Vagina (tissue), 2 donors: ENCODE measurements at places on chromosomes 1 and 21.

DNA sequence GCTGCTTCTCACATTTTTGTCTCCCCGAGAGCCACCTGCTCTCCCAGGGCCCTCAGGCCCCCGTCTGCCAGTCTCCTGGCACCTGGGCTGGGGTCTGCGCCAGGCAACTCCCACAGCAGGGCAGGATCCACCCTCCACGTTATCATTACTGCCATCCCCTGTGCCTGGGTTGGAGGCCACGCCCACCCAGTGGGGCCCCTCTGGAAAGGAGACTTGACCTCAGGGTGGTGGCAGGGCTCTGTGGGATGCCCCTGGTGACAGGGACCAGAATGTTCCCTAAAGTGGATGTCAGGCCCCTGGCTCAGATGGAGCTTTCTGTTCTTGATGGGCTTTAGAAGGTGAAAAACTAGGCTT, 66.6 kb downstream of the SKI start:
- DNase-seq: no peak

DNA sequence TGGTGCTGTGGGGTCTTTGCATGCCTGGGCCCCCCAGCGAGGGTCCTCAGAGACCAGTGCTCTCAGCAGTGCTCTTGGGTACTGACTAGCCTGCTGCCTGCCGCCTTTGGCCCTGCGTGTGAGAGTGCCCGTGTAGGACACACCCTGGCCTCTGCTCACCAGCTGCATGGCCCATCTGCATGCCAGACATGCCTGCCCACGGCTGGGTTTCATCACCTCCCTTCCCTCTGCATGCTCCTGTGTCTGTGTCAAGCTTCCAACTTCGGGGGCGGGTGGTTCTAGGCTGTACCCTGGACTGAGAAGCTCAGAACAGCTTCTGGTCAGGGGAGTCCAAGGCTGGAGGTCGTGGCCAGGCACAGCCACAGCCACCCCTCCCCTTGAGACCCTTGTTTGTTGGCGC, 56.9 kb downstream of the PTPRF start:
- no peak for DNase-seq

DNA sequence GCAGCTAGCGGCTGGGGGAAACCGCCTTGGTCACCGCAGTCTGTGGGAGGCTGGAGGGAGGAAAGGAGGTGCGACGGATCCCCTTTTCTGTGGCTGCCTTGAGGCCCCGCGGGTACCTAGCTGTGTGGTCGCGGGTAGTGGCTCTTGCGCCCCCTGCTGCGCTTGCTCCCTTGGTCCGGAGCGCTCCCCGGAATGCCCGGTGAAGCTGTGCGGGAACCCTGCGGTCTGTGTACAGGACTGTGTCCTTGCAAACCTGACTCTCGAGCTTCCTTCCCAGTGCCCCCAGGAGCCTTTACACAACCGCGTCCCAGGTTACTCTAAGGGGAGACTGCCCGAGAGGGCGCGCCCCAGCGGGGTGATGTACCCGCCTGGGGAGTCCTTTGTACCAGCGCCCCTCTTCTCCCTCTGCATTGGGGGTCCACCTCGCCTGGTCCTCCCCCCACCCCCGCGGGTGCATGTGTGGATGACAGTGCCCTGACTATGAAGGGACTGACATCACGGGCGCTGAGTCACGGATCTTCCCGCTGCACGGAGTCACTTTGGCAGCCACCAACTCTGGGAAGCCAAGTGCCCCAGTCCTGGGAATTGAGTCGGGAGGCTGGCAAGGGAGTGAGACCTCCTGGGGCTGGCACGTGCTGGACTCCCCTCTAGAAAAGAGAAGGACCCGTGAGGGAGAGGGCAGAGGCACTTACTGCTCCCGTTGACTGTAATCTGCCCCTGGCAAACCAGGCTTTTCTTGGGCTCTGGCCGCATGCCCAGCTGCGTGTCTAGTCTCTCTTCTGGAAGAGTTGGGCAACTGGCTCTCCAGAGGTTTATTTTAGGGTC, 816 bp downstream of the IL6R start:
- no peak for DNase-seq

- DNase-seq: no peak
Observed at GRCh38 chr21:33695813-33696212, 53.5 kb downstream of the ITSN1 start.

DNA sequence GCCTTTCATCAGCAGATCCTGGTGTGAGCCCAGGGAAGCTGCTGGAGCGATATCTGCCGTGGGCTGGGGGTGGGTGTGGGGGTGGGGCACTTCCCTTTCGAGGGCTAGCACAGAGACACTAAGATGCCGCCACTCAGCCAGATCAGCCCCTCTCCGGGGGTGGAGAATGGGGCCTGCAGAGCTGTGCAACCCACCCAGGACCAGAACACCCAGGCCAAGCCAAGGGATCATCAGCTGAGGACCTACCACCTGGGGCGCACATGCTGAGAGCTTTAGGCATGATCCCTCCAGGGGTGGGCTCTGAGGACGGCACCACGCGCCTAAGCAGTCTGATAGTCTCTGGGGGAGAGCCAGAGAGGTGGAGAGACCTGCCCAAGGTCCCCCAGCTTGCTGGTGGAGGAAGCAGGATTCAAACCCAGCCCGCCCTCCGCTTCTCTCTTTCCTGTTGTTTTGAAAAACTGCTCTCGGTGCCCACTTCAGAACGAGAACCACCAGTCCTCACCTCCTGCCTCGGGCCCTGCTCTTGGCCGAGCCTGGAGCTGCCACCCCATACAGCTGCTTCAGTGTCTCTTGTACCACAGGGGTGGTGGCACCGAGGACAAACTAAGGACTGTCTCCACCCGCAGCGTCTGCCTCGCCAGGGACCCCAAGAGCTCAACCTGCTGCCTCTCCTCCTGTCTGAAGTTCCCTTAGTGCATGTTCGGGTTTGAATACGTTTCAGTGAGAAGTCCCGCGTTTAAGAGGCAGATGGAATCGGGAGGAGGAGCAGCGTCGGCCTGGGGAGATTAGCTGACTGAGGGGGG, 39.7 kb upstream of the RUNX3 start:
- no peak for DNase-seq

GRCh38 chr1:206962272-206962671, 8.0 kb downstream of the FCAMR start:
- DNase-seq: no peak

DNA sequence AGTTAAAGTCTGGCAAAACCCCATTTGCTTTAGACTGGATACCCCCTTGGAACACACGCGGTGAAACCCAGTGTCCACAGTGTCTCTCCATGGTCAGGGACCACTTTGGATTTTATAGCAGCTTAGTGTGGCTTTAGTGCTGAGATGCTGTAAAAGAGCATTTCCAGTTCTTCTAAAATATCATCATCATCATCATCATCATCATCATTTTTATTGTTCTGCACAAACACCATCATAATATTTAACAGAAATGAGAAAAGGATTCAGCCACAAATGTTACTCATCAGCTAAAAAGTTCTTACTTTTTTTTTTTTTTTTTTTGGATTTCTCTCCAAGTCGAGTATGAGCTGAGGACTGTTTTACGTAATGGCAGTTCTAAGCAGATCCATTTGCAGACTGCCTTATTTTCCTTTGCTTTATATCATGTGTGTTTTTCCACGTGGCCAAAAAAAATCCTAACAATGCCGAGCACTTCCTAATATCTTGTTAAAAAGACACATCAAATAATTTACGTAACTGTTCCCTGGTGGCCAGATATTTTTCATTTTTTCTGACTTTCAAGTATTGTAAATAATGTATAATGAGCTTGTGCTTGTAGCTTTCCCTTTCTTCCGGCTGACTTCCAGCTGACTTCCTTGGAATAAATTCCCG, 62.8 kb downstream of the EVA1C start:
- no peak for DNase-seq

DNA sequence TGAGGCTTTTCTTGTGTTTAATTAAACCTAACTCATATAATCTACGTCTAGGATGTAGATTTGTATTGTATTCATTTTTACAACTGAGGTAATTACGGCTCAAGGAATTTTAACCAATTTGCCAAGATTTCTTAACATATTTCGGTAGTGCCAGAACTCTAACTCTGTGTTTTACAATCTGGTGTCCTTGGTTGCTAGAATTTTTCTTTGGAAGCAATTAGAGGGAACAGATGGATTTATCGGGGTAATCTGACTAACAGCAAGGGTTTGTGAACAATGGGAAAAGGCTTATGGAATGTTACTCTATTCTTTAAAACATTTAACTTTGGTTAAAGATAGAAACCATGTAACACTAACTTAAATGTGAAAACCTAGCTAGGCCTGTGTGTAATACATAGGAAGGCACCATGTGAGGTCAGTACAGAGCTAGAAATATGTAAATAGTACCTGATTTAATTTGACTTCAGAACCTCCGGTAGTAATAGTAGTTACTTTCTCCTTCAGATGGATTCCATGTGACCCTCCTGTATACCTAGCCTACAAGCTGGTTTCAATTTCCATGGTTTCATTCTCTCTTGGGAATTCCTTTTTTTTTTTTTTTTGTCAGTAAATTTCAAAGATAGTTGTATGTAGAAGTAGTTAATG, 1.2 kb downstream of the MTF2 start:
- no peak for DNase-seq

DNA sequence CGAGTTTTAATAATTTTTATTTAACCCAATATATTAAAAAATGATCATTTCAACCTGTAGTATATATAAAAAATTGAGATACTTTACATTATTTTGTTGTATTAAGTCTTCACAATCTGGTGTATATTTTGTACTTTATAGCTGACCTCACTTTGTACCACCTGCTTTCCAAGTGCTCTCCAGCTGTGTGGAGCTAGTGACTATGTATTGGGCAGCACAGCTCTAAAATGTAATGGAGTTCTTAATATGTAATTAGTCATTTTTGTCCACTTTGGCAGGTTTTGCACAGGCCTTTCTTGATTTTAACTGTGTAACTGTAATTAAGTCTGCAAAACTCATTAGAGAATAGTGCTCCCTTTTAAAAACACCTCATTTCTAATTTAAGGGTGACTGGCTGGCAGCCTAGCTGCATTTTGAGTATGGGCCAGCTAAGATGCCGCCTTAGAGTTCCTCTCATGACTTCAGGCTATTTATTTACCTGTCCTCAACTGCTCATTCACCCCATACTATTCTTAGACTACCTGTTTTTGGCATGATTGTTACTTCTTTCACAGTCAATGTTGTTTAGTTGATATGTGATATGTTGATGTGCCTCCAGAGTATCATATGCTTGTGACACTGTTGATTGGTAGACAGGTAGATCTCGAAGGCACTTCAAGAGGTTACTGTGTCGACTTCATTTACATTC, 43.2 kb downstream of the ZYG11B start:
- no peak for DNase-seq

DNA sequence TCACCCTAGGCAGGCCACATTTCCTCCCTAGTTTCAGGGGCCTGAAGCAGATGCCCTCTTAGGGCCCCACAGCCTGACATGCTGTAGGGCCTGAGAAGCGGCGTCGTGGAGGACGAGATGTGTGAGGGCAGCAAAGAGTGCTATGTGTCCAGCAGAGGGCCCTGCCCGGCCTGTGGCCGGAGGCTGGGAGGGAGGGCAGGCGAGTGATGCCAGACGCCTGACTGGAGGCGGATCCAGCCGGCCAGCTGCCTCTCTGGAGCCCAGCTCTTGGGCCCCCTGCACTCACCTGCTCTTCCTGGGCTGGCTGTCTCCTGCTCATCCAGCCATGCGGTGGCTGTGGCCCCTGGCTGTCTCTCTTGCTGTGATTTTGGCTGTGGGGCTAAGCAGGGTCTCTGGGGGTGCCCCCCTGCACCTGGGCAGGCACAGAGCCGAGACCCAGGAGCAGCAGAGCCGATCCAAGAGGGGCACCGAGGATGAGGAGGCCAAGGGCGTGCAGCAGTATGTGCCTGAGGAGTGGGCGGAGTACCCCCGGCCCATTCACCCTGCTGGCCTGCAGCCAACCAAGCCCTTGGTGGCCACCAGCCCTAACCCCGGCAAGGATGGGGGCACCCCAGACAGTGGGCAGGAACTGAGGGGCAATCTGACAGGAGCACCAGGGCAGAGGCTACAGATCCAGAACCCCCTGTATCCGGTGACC, at the start of gene GPR37L1:
Gene GPR37L1 (plus strand): TSS at position 279 of the 697 bp plus-strand sequence. CDS start 47 bp downstream, at position 326.
- no peak for DNase-seq

GRCh38 chr21:36544545-36544944, 64.6 kb upstream of the CLDN14 start:
- DNase-seq: no peak

GRCh38 chr1:18950401-18951026, 6.0 kb downstream of the IFFO2 start:
- DNase-seq: no peak

GRCh38 chr1:224851848-224852261, 77.6 kb upstream of the DNAH14 start:
- no peak for DNase-seq

- DNase-seq: no peak
Observed at GRCh38 chr21:41325138-41325912, 8.7 kb downstream of the FAM3B start.

- no peak for DNase-seq
Observed at GRCh38 chr21:38531039-38531541, 32.8 kb upstream of the ERG start.

GRCh38 chr21:8992731-8993174, 1528.6 kb upstream of the TPTE start:
- DNase-seq: no peak

DNA sequence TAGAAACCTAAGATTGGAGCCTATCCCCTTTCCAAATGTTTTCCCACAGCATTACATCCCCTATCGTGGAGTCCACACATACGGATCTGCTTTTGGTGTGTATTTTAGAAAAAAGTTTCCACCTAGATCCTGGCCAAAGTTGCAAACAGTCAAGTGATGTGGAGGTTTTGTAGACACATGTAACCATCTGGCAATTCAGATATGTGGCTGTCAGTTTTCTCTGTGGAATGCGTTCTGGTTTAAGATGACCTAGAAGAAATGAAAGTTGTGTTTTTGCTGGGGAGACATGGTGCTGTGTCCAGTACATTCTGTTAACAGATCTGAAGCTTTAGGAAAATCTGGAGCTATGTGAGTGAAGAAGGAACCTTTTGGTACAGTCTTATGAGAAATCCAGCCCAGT, 14.8 kb downstream of the RNF220 start:
- no peak for DNase-seq

DNA sequence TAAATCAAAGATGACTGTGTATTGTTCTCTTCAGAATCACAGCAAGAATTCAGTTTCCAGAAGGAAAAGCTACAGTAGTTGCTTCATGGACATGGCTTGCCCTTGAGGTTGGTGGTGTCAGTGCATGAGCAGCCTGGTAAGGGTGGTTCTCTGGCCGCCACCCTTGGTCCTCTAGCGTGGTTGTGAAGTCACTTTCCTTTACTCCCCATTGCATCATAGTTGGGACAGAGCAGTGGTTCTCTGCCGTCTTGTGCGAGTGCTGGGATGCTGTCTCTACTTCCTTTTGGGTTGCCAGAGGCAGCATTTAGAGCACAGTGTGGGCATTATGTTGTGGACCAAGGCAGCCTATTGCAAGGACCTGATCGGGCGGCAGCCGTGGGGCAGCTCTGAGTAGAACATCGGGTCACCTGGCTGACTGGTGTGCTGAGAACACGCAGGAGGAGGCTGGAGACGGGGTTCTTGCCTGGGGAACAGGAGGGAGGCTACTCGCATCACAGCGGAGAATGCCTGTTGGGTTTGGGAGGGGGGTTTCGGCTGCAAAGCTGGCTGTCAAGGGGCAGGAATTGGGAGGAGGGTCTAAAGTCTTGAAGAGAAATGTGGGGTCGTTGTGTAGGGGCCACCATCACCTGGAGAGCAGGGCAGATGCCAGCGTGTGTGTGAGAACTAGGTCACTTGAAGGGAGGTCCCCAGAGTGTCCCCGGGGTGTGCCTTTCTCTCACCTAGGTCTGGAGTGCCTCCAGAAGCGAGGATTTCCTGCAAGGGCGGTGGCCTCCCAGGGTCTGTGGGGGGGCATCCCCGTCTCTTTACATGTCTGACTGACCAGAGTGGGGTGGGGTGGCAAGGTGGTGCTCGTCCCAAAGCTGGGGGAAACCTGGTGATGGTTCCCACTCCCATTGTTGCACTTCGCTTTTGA, 6.3 kb downstream of the ARF1 start:
- DNase-seq: no peak

- DNase-seq: no peak
Observed at GRCh38 chr1:216607067-216607697, 116.0 kb downstream of the ESRRG start.
